Subcutaneous adipose tissue (tissue), 4 donors: ENCODE measurements at places on chromosomes 16 and 17. TPM values are rescaled to one million over a fixed set of nuclear protein-coding genes. Genes with fewer than 3 reads are reported as not detected.

Gene CDRT15
- not detected for total RNA-seq

Gene GGA2
- total RNA-seq, result 52.0 TPM

Gene CRYBA1
- total RNA-seq, result not detected

Gene FBXO39
- total RNA-seq, result not detected

Gene WDR45B
- 74.8 TPM for total RNA-seq

Gene PRAC1
- total RNA-seq, result not detected

Gene PRSS36
- 10.0 TPM for total RNA-seq

Gene NPIPB6
- total RNA-seq, result 13.6 TPM

Gene POLR3K
- total RNA-seq, result 1.5 TPM

Gene TEX14
- total RNA-seq, result not detected

Gene CCDC47
- total RNA-seq, result 50.0 TPM

Gene LLGL2
- total RNA-seq, result 2.0 TPM

Gene PHKG2
- 17.8 TPM for total RNA-seq

Gene NLRC3
- 0.49 TPM for total RNA-seq

Gene AANAT
- total RNA-seq, result not detected

Gene CES5A
- not detected for total RNA-seq

Gene CAMTA2
- 11.4 TPM for total RNA-seq

Gene ABAT
- total RNA-seq, result 5.3 TPM

Gene DNAH2
- total RNA-seq, result 0.22 TPM

Gene HS3ST3A1
- 3.6 TPM for total RNA-seq

Gene IL34
- total RNA-seq, result not detected

Gene ZP2
- not detected for total RNA-seq

Gene HNF1B
- total RNA-seq, result not detected

Gene ABCA9
- total RNA-seq, result 91.7 TPM

Gene SLC16A13
- total RNA-seq, result 1.7 TPM

Gene CD300LF
- total RNA-seq, result 6.8 TPM

Gene LITAFD
- total RNA-seq, result not detected

Gene NMRAL1
- 29.0 TPM for total RNA-seq

Gene CDR2L
- total RNA-seq, result 5.7 TPM

Gene RPA1
- total RNA-seq, result 30.7 TPM

Gene KRT40
- not detected for total RNA-seq

Gene RTN4RL1
- total RNA-seq, result 11.9 TPM

Gene SMIM5
- 1.9 TPM for total RNA-seq

Gene ZDHHC7
- total RNA-seq, result 63.9 TPM

Gene CAPNS2
- 3.2 TPM for total RNA-seq

Gene FAAP100
- 11.7 TPM for total RNA-seq

Gene CBLN1
- total RNA-seq, result 1.0 TPM

Gene KRT38
- total RNA-seq, result not detected

Gene HIGD1B
- not detected for total RNA-seq

Gene NEK8
- total RNA-seq, result 2.2 TPM

Gene HDAC5
- 91.7 TPM for total RNA-seq

Gene NECAB2
- total RNA-seq, result not detected

Gene MMP25
- not detected for total RNA-seq
